ENCODE measurements at places on chromosomes 2 and 18.

GRCh38 chr18:75047240-75047961 is 161.5 kb downstream of the PTGR3 start:
- no peak for DNase-seq

- no peak for DNase-seq
Observed at GRCh38 chr2:99555404-99555803, 65.6 kb upstream of the REV1 start.

- DNase-seq = no peak
Observed at GRCh38 chr2:10310309-10310888, 7.7 kb downstream of the HPCAL1 start.

DNA sequence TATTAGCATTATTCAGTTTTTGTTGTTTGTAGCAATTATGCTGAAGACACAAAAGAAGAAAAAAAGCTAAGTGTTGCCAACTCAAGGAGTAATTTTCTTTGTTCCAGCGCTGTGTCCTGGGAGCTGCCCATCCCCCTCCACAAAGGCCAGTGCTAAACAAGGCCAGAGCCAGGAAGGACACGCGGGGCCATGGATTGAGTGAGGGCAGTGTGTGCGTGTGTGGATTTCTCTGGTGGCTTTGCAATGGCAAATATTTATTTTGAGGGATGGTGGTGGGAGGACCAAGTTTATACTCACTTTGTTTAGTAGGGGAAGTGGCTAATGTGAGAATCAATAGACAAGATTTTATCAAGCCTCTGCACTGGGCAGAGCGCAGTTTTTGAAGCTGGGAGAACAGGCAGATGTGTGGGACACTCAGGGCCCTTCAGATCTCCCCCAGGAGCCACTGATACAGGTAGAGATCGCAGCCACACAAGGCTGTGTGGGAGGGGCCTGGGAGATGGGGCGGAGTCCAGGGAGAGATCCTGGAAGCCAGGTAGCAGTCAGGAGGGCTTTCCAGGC is 11.4 kb downstream of the AGAP1 start:
- no peak for DNase-seq

DNA sequence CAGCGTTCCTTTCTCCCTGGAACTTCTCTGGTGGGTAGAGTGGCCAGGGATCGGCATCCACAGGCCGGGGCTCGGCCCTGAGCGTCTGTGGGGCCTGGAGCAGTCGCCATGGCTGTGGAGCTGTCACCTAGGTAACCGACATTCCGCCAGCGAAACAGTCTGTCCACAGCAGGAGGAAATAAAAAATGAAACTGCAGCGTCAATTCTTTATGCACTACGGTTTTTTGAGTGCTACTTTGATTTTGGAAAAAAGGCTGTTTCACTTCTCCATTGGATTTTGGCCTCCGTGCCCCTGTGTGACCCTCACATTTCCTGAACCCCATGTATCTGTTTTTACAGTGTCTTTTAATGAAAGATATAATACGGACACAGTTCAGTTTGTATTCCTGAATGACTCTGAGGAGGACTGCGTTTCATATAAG is 163.4 kb downstream of the LDLRAD4 start:
- DNase-seq = no peak

DNA sequence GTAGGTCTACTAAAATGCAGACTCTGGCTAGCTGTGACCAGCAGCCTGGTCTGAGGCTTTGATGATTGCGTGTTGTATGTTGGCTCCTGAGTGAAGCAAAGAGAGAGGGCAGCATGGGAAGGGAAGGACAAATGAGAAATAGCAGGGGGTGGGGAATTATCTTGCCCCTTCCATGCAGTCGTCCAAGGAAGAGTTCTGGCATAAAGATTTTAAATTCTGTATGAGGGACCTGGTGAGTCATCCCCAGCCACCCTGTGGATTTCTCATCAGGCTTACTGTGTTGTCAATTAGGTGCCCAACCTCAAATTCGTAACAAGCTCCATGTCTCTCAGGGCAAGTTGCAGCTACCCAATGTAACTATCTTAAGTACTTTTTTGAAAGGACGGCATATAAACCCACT is 72.1 kb upstream of the NOSTRIN start:
- no peak for DNase-seq

- DNase-seq = no peak
Observed at GRCh38 chr2:72538486-72538885, 287.3 kb downstream of the EXOC6B start.

DNA sequence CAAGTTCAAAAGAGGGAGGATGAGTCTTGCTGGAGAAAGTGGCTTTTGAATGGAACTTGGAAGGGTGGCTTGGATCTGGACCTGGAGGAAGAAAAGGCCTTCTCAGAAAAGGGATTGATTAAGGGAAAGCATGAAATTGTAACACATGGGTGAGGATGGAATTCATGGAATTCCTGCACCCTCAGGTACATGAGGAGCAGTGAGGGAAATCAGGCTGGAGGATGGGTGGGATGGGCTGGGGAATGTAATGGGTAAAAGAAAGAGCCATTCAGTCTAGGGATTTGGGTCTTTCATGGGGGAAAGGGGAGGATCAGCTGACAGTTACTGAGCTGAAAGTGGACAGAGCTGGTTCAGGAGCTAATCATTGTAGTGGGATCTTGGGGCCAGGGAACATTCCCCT is 51.2 kb upstream of the HAAO start:
- no peak for DNase-seq

DNA sequence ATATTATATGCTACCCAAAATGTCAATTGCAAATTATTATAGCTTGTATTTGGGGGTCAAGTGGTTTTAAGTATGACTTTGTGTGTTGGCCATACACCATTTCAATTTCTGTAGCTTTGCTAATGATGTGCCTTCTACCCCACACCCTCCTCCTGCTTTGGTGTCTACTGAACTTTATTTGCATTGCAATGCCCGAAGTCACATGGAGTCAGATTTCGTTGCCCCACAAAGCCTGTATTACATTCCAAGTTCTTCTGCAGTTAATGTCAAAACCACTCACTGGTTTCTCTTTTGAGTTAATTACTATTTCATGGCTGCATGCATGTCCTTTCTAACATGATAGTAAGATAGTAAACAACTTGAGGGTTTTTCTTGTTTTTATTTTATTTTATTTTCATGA is 528.9 kb downstream of the RIT2 start:
- DNase-seq = no peak

- no peak for DNase-seq
Observed at GRCh38 chr2:105042189-105042588, 4.3 kb downstream of the MRPS9 start.

DNA sequence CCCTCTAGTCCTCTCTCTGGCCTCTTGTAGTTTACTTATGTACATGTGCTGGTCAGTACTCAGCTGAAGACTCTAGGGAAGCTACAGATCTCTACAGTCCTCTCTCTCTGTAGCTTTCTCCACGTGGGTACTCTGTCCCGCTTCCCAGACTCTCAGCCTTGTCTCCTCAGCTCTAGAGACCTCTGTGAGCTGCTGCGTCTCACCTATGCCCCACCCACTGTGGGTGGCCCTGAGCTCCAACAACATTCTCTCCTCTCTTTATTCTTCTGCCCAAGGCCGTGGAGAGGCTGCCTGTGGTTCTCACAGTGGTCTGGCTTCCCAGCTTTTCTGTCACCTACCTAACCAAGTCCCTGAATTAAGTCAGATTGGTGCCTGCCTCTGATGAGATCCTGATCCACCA is 33.4 kb downstream of the MFSD6 start:
- no peak for DNase-seq

- DNase-seq = no peak
Observed at GRCh38 chr2:120679526-120679925, 56.1 kb upstream of the GLI2 start.

DNA sequence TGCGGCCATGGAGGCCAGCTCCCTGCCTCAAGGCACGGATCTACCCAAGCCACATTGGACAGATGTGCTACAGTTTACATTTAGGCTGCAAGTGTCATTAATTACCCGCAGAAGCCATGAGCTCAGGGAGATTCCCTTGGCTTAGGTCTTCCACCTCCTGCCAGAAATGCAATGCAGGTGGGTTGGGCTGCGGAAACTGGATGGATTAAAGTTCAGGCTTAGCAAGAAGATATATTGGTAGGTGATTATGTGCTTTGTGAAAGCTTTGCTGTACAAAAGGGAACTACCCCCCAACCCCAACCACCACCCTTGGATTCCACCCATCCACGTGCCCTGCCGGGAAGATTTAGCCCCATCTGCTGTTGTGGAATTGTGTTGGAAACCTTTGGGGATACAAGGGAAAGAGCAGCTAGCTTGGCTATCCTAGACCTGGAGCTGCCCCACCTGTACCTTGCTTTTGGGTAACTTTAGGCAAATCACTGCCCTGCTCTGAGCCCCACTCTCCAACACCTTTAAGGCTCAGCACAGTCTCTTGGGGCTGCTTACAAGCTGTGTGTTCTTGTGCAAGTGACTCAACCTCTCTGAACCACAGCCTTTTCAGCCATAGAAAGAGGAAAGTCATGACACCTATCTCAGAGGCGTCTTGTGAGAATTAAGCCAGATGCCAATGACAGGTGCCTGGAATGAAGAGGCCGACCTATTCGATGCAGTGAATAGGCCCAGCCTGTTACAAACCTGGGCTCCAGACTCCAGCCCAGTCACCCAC is 141.6 kb upstream of the GLI2 start:
- DNase-seq = no peak

DNA sequence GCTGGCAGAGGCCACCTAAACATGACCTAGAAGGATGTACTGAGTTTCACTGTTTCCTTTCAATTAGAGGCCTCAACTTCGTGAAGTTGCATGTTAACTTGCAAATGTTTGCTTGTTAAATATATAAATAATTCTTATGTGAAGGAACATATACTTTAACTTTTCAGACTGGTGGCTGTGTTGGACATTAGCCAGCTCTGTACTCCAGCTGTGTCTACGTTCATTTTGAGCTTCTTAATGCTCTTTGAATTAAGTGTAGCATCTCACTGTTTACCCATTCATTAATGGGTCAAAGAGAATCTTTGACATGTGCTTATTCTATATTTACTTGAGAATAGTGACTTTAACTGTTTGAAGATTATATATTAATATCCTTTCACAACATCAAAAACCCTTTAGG is 823.2 kb upstream of the ID2 start:
- DNase-seq = no peak

- no peak for DNase-seq
Observed at GRCh38 chr18:74337155-74337911, 21.7 kb downstream of the C18orf63 start.

GRCh38 chr2:69203166-69203985 is 183.7 kb downstream of the GFPT1 start:
- no peak for DNase-seq

GRCh38 chr2:207810200-207810788 is 40.6 kb upstream of the FZD5 start:
- DNase-seq = no peak

GRCh38 chr2:42835577-42836371 is 43.4 kb upstream of the HAAO start:
- no peak for DNase-seq

- no peak for DNase-seq
Observed at GRCh38 chr2:218513676-218514075, 54.5 kb downstream of the USP37 start.

GRCh38 chr2:172627181-172627580 is 71.3 kb downstream of the PDK1 start:
- no peak for DNase-seq
